Heart left ventricle (tissue), 16 donors: ENCODE measurements at places on chromosomes 1 and 21. TPM values are rescaled to one million over a fixed set of nuclear protein-coding genes. Genes with fewer than 3 reads are reported as not detected.

GRCh38 chr1:226453015-226453704 lies 45.3 kb upstream of the PARP1 start:
- DNase-seq: no peak

ACTN2 gene
- 1,902 TPM for total RNA-seq

GRCh38 chr21:44019568-44019958 lies 7.5 kb downstream of the TRAPPC10 start:
- DNase-seq: no peak

DNA sequence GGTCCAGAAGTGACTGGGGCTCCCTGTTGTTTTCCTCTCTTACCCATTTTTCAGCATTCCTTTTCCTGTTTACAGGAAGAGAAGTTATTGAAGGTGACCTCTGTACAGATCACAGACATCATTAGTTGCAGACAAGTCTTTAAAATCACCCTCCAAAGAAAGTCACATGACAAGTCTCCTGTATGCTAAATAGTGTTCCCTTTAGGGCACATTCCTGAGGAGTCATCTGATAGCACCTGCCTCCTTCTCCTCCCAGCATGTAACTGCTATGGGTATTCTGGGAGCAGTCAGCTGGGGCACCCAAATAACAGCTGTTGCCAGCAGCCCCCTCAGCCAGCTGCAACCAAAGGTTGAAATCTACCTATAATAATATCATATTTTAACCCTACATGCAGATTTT lies 200.6 kb downstream of the PTGER3 start:
- no peak for DNase-seq

GRCh38 chr21:43812139-43812821 lies 22.9 kb downstream of the RRP1 start:
- DNase-seq: peak; percentile 50

- no peak for DNase-seq
These were observed 3.7 kb upstream of the BGLAP start for GRCh38 chr1:156238248-156238647.

ALX3 gene
- total RNA-seq: not detected

DNA sequence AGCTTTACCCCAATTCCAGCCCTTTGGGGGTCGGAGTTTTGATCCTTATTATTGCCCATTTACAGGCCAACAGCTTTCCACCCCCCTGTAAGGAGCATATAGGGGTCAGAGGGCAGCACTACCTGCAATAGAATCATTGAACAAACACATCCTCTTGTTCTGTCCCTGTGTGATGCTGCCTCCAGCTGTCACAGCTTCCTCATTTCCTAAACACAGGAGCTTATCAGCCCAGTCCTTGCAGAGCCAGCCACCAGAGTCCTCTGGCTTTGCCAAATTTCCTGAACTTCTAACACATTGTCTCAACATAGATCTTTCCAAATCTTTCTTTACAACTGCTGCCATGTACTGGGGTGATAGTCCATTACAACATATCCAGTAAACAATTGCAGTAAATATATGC lies 32.8 kb upstream of the PTBP2 start:
- no peak for DNase-seq

DNA sequence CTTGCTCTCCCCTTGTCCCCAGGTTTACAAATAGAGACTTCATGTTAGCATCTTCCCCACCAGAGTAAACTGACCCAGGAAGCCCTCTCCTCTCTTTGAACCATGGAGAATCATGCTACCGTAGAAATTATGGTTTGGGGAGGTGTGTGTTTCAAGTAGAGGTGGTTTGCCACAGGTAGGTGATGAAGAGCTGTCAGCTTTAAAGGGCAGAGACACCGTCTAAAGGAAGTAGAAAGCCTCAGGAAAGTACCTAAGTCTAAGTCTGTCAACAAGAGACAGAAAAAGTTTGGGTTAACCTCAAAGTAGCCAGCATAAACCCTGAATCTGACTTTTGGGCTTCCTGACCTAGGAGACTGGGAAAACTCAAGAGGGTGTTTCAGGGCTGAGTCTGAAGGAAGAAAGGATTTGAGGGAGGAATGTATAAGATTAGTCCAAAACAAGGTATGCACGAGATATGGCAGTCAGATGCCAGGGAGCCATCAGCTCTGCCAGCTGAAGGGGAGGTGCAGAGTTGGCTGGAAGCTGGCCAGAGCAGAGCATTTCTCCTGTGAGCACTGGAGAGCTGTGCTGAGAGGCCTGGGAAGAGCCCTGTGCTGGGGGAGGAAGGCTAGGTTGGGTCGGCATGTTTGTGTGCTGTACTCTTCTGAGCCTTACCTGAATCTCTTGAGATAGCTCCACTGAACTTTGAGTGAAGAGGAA lies 14.3 kb downstream of the ADAMTSL4 start:
- peak; percentile 85 for DNase-seq
